ENCODE measurements at places on chromosomes 2 and 18. TPM values are rescaled to one million over a fixed set of nuclear protein-coding genes. Genes with fewer than 3 reads are reported as not detected.

Gene BCL11A
- 0.07 TPM for total RNA-seq

DNA sequence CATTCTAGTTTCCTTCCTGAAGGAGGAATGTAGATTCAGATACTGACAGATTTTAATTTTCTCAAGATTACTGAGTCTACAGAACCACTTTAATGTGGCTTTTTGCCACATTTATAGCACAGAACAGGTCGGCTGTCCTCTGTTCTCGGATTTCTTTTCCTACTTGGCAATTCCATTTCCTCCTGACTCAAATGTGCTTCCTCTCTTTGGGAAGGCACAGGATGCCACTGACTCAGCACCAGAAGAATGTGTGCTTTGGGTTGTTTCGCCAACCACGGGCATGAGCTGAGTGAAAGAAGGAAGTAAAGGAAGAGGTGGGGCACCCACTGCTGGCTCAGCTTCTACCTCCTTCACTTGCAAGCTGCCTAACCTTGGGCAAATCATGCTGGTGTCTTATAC lies 970.6 kb upstream of the ACVR2A start:
- H3K4me1 ChIP-seq = no peaks in the 10 kb centered on the region
- H3K27ac ChIP-seq = no peak overlapping the region
- H3K36me3 ChIP-seq = no peaks in the 10 kb centered on the region
- DNase-seq = no peak

DNA sequence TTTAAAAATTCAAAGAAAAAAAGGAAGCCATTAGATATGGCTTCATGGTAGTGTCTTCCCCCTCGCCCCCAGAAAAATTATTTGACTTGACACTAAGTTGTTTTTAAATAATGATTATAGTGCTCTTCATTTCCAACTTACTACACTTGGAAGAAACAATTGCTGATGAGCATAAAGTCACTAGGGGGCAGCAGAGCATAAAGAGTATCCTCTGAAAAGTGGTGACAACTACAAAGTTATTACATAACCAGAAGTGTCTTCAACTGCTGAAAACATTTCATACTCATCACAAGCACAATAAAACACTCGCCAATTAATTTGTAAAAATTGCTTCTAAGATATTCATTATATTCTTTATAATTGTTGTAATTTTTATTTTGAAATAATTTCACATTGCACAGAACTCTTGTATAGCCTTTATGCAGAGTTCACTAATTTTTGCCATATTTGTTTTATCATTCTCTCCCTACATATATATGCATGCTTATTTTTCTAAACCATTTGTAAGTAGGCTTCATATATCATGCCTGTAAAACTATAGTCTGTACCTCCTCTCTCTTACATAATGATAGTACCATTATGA lies 54.9 kb downstream of the EXOC6B start:
- no peaks in the 10 kb centered on the region for H3K36me3 ChIP-seq
- H3K27ac ChIP-seq = no peak overlapping the region
- DNase-seq = no peak
- H3K27me3 ChIP-seq = no peaks in the 10 kb centered on the region
- no peaks in the 10 kb centered on the region for H3K4me1 ChIP-seq
- H3K4me3 ChIP-seq = no peak overlapping the region

- no peaks in the 10 kb centered on the region for H3K27me3 ChIP-seq
- no peak overlapping the region for H3K27ac ChIP-seq
- no peaks in the 10 kb centered on the region for H3K36me3 ChIP-seq
- no peak for DNase-seq
Measured at GRCh38 chr2:45622336-45623075, 11.4 kb upstream of the SRBD1 start.

- H3K27me3 ChIP-seq = no peaks in the 10 kb centered on the region
- no peaks in the 10 kb centered on the region for H3K36me3 ChIP-seq
- no peak overlapping the region for H3K27ac ChIP-seq
- H3K4me3 ChIP-seq = no peak overlapping the region
- no peak for DNase-seq
Measured at GRCh38 chr2:195319548-195320412, 337.2 kb upstream of the SLC39A10 start.

- H3K4me1 ChIP-seq = no peaks in the 10 kb centered on the region
- no peak for DNase-seq
- no peaks in the 10 kb centered on the region for H3K27me3 ChIP-seq
- no peak overlapping the region for H3K27ac ChIP-seq
Measured at GRCh38 chr2:236403125-236403524, 138.9 kb upstream of the ASB18 start.

All from gastrocnemius medialis (tissue), 4 donors.